Uterus (tissue), 4 donors: ENCODE measurements at places on chromosomes 2 and 18. TPM values are rescaled to one million over a fixed set of nuclear protein-coding genes. Genes with fewer than 3 reads are reported as not detected.

GRCh38 chr2:4077017-4077416 is 373.6 kb downstream of the DCDC2C start:
- DNase-seq: no peak
- H3K4me3 ChIP-seq: no peak overlapping the region
- H3K36me3 ChIP-seq: no peaks in the 10 kb centered on the region
- no peaks in the 10 kb centered on the region for H3K4me1 ChIP-seq
- H3K27me3 ChIP-seq: no peaks in the 10 kb centered on the region

DNA sequence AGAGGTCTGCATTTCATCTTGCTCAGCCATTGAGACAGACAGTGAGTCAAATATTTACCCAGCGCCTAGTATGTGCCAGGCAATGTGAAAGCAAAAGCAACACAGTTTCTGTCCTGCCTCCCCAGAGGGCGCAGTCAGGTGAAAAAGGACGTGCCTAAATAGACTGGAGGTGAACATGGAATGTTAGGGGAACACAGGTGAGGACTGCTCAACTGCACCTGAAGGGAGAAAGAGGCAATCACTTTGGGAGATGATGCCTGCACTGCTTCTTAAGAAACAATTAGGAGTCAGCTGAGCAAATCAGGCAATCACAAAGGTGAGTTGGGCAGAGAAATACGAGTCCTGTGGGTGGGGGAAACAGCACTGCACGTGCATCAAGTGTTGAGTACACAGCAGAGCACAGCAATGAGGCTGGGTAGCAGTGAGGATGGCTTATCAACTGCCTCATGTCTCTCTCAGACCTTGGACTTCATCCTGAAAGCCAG is 218.3 kb upstream of the SMAD7 start:
- DNase-seq: no peak
- H3K27me3 ChIP-seq: no peaks in the 10 kb centered on the region
- no peak overlapping the region for H3K4me3 ChIP-seq
- H3K27ac ChIP-seq: no peak overlapping the region

- H3K27me3 ChIP-seq: no peaks in the 10 kb centered on the region
- no peak overlapping the region for H3K4me3 ChIP-seq
- no peak for DNase-seq
- no peak overlapping the region for H3K27ac ChIP-seq
Observed at GRCh38 chr2:186042207-186043028, 303.8 kb downstream of the FSIP2 start.

DNA sequence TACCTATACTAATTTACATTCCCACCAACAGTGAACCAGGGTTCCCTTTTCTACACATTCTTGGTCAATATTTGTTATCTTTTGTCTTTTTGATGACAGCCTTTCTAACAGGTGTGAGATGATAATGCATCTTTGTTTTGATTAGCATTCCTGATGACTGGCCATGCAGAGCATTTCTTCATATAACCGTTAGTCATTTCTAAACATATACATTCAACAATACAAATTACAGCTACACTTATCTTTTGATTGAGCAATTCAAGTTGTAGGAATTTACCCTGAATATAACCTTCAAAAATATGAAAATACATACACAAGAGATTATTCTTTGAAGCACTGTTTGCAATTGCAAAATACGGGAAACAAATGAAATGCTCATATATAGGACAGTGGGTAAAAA is 94.9 kb downstream of the TMEM131 start:
- no peak for DNase-seq
- H3K36me3 ChIP-seq: no peaks in the 10 kb centered on the region
- H3K4me1 ChIP-seq: no peaks in the 10 kb centered on the region
- no peak overlapping the region for H3K27ac ChIP-seq
- no peaks in the 10 kb centered on the region for H3K27me3 ChIP-seq

- H3K4me1 ChIP-seq: no peaks in the 10 kb centered on the region
- DNase-seq: no peak
- H3K36me3 ChIP-seq: no peaks in the 10 kb centered on the region
- no peak overlapping the region for H3K4me3 ChIP-seq
- H3K27ac ChIP-seq: no peak overlapping the region
- no peaks in the 10 kb centered on the region for H3K27me3 ChIP-seq
Observed at GRCh38 chr2:60725466-60725865, 30.6 kb upstream of the PAPOLG start.

DNA sequence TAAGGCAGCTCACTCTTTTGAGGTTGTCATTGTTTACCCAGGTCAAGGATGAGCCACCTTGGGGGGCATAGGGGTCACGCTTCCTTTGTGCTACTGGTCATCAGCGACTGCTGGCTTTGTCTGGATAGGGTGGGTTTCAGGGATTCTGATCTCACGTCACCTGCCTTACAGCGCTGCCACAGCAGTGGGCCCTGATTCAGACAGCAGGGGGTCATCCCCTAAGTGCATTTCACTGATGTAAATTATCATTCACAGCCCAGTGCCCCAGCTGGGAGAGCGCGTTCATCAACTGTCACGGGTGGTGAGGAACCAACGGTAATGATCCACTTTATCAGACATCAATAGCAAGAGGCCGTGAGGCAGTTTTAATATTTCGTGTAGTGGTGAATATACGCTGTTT is 291.2 kb downstream of the NEDD4L start:
- H3K27me3 ChIP-seq: no peaks in the 10 kb centered on the region
- DNase-seq: no peak
- H3K4me3 ChIP-seq: no peak overlapping the region
- H3K4me1 ChIP-seq: peaks cover 5% of the 10 kb centered on the region
- no peak overlapping the region for H3K27ac ChIP-seq
- no peaks in the 10 kb centered on the region for H3K36me3 ChIP-seq

The POMC gene
- total RNA-seq: 4.2 TPM

The GTF2A1L gene
- total RNA-seq: 0.35 TPM
